ENCODE measurements at places on chromosomes 1 and 21.

- DNase-seq = no peak
Measured at GRCh38 chr1:228748431-228748830, 13.2 kb downstream of the RHOU start.

GRCh38 chr1:226474443-226475141, 66.7 kb upstream of the PARP1 start:
- DNase-seq = no peak

DNA sequence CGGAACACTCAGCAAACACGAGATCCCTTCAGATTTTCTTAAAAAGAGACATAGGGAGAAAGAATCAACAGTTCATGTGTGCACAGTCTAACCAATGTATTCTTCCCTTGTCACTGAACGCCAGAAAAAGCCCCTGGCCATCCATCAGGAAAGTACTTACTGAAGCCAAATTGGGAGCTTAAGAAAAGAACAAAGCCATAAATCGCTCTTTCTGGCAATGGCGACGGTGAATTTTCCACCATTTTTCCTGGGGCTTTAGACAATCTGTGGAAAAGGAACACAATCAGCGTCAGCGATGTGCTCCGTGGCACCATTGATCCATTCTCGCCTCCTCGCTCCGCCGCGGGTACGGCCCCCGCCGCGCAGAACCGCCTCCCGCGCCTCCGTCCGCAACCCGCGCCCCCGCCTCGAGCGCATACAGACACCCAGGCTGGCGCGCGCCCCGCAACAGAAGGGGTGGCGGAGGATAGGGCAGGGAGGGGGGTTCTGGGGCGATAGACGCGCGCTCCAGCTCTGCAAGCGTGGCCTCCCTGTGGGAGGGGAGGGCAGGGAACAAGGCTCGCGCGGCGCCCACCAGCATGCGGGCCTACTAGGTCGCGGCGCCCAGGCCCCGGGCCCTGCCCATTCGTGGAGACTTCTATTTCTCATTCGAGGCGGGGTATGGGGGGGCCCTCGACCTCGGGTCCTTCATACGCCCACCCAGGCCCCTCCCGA, 440 bp downstream of the PIGP start:
- DNase-seq = peak; percentile 49

- no peak for DNase-seq
Measured at GRCh38 chr1:50193002-50193401, 84.3 kb downstream of the ELAVL4 start.

GRCh38 chr1:21139601-21140000, 37.1 kb downstream of the EIF4G3 start:
- DNase-seq = no peak

DNA sequence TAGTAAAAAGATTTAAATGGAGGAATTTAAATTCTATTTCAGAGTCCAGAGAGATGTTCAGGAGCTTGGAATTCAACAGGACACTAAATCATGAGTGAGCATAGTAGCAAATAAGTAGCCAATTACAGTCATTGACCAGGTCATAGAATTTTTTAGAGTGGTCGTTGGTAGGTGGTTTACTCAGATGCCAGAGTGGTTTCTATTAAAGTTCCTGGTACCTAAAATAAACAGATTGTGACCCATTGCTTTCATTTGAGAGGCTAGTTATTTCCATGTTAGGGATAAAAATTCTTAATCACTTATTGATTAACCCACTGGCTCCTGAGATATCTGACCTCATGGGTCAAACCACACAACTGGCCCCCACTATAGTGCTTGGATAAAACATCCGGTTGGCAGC, 201.3 kb downstream of the ASTN1 start:
- no peak for DNase-seq

DNA sequence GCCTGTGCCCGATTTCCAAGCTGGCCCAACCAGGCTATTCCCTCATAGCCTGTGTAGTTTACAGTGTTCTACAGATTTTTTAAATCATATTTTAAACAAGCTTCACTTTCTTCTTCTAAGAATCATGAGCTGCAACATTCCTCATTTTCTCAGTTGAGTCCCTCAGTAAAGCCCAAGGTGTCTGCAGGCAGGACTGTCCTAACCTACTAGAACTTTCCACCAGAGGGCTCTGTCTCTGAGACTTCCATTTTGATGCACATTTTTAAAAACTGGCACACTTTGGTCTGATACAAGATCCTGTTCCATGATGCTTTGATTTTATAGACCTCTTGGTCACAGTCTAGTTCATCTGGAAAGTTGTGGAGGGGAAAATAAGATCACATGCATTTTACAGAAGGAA, 21.6 kb upstream of the SLAMF6 start:
- DNase-seq = peak; percentile 49

- no peak for DNase-seq
Measured at GRCh38 chr1:111707906-111708305, 31.3 kb downstream of the INKA2 start.

GRCh38 chr1:212566522-212567479, 41.8 kb upstream of the ATF3 start:
- DNase-seq = peak; percentile 70

DNA sequence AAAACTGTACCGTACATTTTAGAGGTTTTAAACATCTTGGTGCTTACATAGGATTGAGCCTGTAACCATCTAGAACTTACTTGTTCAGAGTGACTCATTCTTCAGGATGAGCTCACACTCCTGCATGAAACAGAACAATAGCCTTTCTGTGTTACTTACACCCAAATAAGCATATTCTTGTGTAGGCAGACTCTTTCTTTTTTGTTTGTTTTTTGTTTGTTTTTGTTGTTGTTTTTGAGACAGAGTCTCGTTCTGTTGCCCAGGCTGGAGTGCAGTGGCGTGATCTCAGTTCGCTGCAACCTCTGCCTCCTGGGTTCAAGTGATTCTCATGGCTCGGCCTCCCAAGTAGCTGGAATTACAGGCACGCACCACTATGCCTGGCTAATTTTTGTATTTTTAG, 3.8 kb upstream of the CA6 start:
- DNase-seq = peak; percentile 12

DNA sequence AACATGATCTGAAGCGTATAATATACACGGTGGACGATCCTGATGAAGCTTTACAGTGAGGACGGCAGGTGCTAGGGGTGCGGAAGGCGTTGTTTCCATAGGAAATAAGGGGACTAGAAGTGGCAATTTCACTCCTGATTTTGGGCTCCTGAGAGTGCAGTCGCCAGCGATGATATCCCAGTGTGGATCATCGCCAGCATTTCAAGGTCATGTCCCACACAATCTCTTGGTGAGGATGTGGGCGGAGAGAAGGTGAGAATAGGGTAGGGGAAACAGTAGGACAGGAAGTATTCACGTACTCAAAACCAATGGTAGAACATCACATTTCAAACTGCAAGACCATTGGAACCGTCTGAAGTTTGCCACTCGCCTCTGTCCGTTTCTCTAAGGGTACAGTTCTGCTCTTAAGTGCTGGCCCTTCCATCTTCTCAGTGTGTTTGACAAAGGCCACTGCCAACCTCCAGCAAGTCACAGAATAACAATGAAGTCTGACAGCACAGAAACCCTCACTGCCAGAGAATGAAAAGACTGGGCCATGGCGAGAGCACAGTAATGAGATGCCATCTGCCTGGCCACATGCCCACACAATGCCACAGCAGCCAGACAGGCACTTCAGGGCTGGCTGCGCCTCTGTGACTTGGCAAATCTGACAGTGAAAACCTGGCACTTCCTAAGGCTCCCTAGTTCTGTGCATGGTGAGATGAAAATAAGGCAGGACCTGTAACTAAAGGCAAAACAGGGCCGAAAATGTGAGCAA, 27.9 kb downstream of the PCSK9 start:
- no peak for DNase-seq

DNA sequence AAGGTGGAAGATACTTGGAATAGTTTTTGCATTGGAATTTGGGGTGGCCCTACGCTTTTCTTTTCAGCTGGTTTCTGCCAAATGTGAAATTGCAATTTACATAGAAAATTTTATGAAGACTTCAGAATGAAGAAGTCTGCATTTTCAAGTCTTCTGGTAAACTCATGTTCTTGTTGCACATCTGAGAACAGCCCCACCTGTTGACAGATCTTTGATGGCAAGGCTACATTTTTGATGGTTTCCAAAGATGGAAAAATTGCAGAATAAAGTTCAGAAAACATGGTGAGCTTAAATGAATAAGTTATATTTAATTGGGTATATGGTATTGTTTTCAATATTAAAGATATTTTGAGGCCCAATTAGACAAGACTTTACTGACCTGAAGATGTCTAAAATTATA, 25.4 kb downstream of the OLFM3 start:
- DNase-seq = peak; percentile 25
